ENCODE measurements at places on chromosomes 2 and 18.
A peak's percentile ranks its signal among the peaks of the same experiment; 100 is the strongest.

- DNase-seq = no peak
Measured at GRCh38 chr2:84914334-84914733, 8.9 kb downstream of the TMSB10 start.

GRCh38 chr2:120949957-120950590 lies 214.4 kb downstream of the GLI2 start:
- peak; percentile 20 for DNase-seq

DNA sequence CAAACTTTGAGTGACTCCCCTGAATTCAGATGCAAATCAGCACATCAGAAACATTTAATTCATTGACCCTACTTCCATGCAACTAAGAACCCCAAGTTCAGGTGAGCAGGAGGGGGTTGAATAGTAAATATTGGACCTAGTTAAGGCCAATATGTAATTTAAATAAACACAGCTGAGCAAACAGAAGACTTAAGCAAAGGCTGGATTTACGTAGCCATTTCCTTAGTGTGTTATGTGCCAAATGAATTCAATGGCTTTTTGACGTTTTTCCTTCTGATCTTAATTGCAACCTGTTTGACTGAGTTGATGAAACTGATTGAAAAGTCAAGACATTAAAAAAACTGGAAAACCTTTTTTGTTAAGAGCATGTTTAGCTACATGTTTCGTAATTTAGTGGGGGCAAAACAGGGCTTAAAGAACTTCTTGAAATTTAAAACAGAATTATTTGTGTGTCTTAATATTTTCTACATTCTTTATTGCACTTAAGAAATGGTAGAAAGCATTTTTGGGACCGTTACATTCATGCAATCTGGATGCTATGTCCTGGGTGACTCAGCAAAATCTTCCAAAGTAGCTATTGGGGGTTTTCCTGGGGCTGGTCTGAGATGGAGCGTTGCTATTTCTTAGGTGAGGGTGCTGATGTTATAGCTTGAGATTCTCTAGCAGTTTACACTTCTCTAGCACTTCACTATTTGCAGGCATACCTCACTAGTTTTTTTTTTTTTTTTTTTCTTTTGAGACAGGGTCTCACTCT lies 25.5 kb upstream of the KCNE4 start:
- DNase-seq = no peak

GRCh38 chr18:14921547-14921946 lies 173.6 kb downstream of the ANKRD30B start:
- DNase-seq = no peak
